Mucosa of gallbladder (tissue), 1 donor: ENCODE measurements at places on chromosomes 1 and 21. TPM values are rescaled to one million over a fixed set of nuclear protein-coding genes. Genes with fewer than 3 reads are reported as not detected.

GRCh38 chr1:209367061-209367772 lies 216.3 kb upstream of the CAMK1G start:
- DNase-seq, result no peak

- no peak for DNase-seq
Measured at GRCh38 chr21:22710721-22711120, 1712.5 kb downstream of the NCAM2 start.

- DNase-seq, result no peak
Measured at GRCh38 chr1:98386675-98387440, 274.7 kb upstream of the SNX7 start.

The S100A12 gene
- 0.75 TPM for total RNA-seq
